ENCODE measurements at places on chromosomes 2 and 18.
A peak's percentile ranks its signal among the peaks of the same experiment; 100 is the strongest.

DNA sequence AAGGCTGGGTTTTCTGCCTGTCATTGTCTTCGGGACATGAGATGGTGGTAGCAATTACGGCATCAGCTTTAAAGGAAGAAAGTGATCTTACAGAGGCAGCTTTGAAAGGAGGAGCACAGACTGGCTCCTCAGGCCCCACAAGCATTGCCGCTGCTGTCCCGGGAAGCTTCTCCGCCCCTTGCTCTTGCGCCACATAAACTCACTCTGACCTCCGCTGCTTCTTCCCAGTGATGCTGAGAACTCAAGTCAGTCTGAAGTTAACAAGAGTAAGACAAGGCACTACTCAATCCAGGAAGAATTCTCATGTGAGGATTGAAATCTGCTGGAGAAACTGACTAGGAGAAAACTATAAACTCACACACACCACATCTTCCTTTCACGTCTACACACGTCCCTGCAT lies 112.4 kb upstream of the RIOK3 start:
- no peak for DNase-seq

- DNase-seq, result no peak
Measured at GRCh38 chr2:59181347-59181746, 940.2 kb upstream of the FANCL start.

- no peak for DNase-seq
Measured at GRCh38 chr18:46574743-46575115, 82.3 kb downstream of the LOXHD1 start.

DNA sequence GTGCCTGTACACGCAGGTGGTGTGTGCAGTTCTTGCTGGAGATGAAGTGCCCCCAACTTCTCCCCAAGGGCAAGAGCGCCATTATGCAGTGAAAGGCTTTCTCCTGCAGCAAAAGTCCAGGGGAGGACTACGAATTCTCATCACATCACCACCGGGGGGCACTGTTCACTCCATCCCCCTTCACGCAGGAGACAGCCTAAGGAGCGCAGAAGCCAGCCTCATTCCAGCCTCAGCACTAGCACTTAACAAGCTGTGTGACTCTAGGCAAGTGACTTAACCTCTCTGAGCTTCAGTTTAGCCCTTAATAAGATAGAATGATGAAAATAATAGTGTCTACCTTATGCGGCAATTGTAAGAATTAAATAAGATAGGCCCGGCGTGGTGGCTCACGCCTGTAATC lies 32.3 kb downstream of the DNMT3A start:
- peak; percentile 63 for DNase-seq

GRCh38 chr2:136282251-136282650 lies 164.3 kb upstream of the CXCR4 start:
- no peak for DNase-seq
